Activated T-helper 1 cell treated with anti-CD3 and anti-CD28 coated beads, Interleukin-12 subunit alpha, Interleukin-12 subunit beta, Interleukin-2, Interleukin-4 antibody, amounts not matched to agents 30 ng/mL and 10 ng/mL and 1 ng/mL, durations not matched to agents 14 hours and 24 hours and 36 hours (primary cell): ENCODE measurements at places on chromosomes 7 and 10.

- peak; percentile 22 for DNase-seq
Measured at GRCh38 chr10:84375011-84375410, 46.6 kb downstream of the CCSER2 start.

DNA sequence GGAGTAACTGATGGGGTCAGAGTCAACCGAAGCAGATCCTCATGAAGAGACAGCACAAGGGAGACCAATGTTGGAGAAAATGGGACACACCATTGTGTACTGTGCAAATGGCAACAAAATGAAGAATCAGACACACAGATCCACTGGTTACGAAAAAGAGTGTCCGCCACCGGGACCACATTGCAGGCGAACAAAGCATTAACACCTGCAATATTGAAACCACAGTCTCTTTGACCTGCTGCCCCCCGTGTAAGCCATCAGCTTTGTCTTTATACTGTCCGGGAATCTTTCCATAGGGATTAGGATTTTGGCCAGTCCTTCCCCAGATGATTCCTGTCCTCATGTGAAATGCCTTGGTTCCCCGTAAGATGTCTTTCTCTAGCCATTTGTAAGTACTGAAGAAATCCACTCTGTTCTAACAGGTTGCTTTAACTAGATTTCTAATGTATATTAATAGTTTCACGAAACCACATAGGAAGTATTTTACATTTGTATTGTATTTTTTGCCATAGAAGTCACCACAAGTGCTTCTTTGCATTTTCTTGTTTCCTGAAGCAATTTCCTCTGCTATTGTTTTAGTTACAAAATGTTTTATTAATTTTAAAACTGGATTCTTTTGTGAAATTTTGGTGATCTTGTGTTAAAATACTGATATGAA lies 140.8 kb upstream of the NFE2L3 start:
- DNase-seq, result no peak

DNA sequence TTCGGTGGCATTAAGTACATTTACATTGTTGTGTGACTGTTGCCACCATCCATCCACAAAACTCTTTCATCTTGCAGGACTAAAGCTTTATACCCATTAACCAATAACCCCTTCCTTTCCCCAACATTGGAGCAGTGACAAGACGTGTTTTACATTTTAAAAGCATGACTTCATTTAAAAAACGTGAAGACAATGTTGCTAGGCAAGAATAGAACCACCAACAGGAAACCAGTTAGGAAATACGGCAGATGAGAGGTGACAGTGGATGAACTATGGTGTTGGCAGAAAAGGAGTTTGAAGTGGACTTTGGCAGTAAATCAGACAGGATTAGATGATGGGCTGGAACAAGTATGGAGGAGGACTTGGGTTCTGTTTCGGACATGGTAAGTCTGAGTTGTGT lies 17.0 kb downstream of the TMEM236 start:
- no peak for DNase-seq

DNA sequence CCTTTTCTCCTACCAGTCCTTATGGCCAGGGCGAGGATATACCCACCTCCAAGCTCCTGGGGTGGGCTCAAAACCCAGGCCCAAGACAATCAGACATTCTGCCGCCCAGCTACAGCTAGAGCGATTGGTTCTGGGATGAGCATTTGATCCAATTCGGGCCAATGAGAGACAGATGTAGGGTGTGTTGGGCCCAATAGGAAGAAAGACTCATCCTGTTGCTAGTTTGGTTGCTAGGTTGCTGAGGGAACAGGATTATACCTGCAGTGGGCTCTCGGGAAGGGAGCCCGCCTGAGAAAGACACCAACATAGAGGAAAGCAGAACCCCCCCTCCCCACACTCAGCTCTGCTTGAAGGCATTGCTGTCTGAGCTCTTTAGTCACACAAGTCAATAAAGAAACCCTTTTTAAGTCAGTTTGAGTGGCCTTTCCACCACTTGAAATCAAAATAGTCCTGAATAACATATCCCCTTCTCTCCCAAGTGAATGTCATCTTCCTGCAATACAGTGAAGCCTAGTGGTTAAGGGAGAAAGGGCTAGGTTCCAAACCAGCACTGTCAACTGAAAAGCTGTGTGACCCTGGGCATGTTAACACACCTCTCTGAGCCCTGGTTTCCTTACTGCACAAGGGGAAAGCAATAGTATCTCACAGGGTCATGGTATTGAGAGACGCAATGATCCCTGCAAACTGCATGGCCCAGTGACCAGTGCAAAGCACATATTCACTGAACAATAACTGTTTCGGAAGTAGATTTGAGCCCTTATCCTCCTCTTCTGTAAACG lies 21.8 kb downstream of the ITPRIP start:
- DNase-seq, result no peak

DNA sequence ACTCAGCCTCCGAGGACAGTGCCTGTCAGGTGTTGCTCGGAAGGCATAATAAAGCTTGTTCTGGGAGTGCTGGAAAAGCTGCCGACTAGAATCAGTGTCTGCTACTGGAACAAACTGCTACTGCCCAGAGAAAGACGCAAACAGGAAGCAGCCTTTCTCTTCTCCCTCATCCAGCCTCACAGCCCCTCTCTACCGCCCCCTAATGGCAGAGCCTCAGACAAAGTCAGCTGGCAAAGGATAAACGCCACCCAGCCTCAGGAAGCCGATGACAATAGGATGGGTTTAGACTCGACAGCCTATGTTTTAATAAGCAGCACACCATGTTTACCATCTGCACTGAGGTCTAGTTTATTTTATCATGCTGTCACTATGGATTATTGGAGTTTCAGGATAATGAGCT lies 169.5 kb upstream of the LYZL1 start:
- DNase-seq, result no peak

DNA sequence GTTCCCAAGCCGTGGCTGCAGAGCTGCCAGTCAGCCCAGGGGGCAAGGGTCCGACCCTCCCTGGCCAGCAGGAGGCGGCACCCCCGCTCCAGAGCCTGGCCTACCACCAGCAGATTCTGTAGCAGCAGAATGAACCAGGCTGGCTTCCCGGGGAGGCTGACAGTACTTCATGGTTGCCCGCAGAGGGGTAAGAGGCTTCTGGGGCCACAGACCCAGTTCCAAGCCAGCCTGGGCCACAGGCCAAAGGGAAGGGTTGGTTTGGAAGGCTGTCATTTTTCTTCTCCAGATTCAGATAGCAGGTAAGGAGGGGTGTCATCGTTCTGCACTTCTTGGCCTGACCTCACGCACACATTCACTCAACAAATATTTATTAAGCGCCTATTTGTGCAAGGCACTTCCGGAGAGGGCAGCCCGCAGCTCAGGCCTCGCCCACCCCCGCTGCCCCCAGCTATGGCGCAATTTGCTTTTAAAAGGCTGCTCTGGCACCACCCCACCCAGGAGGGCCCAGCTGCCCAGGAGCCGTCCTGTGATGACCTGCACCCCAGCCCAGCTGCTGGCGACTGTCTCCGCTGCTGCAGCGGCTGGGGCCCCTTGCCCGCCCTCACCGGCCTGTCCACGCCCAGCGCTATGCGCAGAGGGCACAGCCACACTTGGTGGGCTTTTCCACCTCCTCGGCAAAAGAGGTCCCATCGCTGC lies 168.5 kb downstream of the LCOR start:
- no peak for DNase-seq
